ENCODE measurements at places on chromosomes 5 and 9.

- peak; percentile 37 for DNase-seq
Measured at GRCh38 chr5:87899721-87900131, 368.9 kb downstream of the TMEM161B start.

DNA sequence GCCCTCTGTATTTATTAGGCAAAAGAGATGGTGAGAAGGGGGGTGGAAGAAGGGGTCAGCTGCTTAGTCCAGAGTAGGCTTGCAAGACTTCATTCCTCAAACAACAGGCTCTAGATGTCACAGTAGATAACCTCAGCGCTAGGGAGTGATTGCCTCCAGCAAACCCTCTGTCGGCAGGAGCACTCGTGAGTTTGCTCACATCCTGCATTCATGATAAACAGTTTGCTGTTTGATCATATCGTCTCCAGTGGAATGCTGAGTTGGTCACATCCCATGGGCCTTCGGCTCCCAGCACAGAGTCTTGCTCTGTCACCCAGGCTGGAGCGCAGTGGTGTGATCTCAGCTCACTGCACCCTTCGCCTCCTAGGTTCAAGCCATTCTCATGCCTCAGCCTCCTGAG lies 3.6 kb downstream of the TTC23L start:
- DNase-seq, result no peak

DNA sequence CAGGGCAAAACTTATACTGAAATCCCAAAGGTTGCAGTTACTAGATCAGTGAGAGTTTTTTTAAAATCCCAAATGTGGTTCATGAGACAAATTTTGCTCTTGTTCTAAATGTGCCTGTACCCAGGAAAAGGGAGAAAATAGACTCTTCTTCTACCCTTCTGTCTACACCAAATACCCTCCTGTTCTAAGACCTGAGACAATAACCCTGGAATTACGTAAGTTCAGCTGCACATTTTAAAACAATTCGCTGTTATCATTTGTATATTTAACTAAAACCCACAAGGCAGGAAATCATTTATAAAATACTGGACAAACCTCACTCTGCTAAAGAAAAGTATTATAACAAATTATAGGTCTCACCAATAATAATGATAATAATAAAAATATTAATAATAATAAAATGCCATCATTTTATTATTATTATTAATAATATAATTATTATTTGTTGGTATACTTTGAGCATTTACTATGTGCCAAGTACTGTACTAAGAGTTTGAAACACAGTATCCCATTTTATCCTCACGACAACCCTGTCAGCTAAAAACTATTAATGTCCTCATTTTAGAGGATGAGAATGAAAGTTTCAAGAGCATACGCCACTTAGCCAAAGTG lies 49.8 kb upstream of the AFAP1L1 start:
- no peak for DNase-seq

GRCh38 chr5:88746438-88746882 lies 136.5 kb downstream of the MEF2C start:
- no peak for DNase-seq

DNA sequence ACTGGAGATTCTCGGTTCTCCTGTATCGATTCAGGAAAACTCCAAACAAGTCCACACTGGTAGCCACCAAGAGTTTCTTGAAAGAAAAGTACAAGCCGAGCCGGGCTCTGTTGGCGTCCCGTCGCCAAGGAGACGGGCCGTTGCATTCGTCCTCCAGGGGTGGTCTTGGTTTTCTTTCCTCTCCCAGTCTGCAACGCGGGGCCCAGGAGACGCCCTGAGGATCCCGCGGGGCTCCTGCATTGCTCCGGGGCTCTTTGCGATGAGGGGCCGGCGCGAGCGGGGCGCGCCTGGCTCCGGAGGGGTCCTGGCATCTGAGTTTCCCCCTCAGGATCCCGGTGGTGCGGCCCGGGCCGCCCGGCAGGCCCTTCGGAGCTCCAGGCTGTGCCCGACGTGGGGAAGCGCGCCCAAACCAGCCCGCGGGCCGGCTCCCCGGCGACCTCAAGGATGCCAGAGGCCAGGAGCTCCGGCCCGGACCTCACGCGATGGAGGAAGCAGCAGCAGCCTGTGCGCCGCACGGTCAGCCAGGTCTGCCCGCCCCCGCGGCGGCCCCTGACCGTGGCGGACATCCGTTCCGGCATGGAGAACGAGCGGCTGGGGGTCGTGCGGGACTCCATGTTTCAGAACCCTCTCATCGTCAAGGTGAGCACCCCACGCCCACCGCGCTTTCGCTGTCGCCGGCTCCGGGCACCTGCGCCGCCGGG lies at the start of gene CFAP77:
CFAP77 (plus strand) TSS at position 384 of the 701 bp plus-strand sequence; CDS start at position 445, 61 bp downstream.
- DNase-seq, result peak; percentile 82

DNA sequence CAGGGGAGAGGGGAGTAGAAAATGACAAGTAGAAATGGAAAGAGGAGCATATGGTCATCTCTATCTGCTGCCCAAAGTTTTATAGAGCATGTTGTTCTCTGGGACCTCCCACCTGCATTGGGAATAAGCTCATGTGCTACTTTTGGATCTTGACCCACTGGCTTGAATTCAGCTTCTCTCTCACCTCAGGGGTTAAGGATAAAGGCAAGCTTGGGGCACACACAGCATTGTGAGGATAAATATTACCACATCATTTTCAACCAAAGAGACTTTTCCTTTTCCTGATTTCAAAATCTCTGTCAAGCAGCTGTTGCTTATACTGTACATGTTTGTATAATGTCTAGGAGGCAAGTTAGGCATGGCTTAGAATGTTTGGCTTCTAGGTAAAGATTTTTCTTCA lies 16.6 kb downstream of the ATP10B start:
- DNase-seq, result no peak

GRCh38 chr9:101625876-101626275 lies 31.1 kb upstream of the PPP3R2 start:
- no peak for DNase-seq

- peak; percentile 50 for DNase-seq
Measured at GRCh38 chr5:143200781-143201398, 202.6 kb downstream of the NR3C1 start.

GRCh38 chr5:64595031-64595855 lies 89.4 kb downstream of the RGS7BP start:
- peak; percentile 13 for DNase-seq

GRCh38 chr5:93359960-93360305 lies 221.1 kb downstream of the NR2F1-AS1 start:
- DNase-seq, result no peak

DNA sequence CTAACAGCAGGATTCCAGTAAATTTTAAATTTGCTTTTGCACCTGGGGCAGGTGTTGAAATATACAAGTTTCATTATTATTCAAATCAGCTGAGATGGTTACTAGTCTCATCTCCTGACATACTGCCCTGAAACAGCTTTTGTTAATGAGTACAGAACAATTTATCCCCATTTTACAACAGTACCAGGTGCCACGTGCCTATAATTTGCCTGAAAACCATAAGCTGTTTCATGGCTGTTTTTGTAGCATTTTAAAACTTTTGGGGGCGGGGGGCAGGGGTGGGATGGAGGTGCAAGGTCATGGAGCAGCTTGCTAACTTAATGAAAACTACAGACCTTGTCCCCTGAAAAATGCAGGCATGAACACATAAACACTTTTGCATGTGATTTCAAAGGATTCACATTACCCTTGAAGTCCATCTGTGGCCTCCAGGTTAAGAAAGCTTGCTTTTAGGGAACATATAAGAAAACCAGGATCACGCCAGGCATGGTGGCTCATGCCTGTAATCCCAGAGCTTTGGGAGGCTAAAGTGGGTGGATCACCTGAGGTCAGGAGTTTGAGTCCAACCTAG lies 42.1 kb downstream of the TIMD4 start:
- DNase-seq, result no peak

DNA sequence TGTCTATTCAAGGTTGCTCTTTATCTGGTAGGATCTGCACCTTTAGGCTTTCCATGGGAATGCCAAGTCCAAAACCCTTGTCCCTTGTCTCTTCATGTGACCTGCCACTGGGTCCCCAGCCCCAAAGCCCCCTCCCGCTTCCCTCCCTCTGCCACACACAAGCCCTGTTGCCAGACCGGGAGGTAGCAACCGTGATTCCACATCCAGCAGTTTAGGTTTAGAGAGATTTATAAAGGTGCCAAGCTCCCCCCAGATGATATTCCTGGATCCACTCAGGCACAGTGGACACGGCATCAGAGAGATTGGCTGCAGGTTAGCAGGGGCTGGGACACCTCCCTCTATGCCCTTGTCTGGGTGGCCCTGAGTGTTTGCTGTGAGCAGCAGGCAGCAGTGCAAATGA lies 504.7 kb downstream of the CCDC171 start:
- DNase-seq, result no peak

DNA sequence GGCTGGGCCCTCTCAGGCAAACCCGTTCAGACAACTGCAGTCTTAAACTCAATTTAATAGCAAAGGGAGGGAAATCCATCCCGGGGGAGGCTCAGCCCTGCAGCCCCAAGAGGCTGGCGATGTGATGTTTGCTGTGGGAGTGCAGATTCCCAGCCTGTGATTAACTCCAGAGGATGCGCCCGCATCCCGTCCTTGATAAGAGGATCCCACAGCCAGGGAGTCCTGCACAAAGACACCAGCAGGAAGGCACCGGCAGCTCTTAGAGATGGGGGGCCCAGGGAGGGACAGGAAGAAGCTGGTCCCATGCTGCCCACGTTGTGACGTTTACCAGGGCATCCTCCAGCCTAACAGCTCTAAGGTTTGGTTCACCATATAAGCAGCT lies 64.7 kb downstream of the MRPL36 start:
- no peak for DNase-seq

DNA sequence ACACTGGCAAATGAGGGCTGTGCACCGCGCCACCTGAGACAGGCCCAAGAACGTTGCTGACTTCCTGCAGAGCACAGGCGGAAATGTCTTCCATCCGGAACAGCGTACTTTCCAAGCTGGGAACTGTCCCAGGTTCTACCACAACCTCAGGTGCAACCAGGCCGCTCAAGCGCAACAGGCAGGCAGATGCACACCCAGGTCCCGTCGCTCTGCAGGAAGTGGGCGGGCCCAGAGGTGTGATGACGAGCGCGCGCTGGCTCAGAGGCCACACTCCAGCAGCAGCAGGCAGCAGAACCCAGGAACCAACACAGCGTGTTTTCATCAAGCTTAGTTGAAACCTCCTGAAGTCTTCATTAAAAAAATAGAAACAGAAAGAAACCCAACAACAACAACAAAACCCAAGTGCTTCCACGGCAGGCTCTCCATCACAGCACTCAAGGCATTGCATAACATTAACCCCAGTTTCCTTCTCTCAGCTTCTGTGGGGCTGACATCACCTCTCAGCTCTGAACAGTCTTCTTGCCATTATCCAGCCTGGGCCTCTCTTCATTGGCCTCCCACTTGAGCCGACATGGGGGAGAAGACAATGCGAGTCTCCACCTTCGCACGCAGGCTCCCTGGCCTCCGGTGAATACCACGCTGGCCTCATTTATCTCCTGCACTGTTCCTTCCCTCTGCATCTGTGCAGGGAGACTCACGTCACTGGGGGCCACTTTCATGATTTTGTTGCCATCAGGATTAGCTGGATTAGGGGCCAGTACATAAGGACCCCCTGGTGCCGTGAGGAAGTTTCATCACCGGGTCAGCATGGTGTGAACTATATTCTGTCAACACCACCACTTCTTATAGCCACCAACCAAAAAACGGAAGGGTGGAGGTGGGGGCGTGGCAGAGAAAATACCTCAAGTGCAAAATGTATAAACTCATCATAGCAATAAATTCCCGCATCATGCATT lies 22.1 kb downstream of the PTCH1 start:
- DNase-seq, result peak; percentile 52

- DNase-seq, result no peak
Measured at GRCh38 chr5:138110266-138110963, 26.6 kb downstream of the WNT8A start.

DNA sequence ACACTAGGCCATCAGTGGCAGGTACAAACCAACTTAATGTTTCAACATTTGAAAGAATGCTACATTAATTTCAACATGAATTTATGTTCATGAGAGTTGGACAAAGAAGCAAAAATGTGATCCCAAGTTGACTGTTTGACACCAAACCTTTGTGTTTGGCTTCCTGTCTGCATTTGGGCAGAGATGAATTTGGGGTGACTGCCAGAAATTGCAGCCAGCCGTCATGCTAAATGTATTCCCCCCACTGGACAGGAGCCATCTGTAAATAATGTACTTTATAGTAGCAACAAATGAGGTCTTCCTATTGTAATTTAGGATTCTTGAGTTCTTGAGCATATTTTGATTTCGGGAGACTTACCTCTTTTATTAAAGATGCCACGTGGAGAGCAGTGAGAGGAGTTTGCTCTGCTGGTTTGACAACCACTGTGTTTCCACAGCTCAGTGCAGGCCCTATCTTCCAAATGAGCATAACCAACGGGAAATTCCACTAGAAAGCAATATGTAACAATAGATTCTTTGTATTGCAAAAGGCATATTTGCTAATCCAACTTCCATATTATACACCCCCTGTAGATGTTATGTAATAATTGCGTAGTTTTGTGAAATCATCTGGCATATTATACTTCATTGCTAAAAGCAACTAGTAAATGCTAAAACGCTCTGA lies 27.6 kb downstream of the ALDH1A1 start:
- DNase-seq, result no peak

GRCh38 chr9:70954126-70954525 lies 167.3 kb downstream of the TRPM3 start:
- DNase-seq, result no peak

DNA sequence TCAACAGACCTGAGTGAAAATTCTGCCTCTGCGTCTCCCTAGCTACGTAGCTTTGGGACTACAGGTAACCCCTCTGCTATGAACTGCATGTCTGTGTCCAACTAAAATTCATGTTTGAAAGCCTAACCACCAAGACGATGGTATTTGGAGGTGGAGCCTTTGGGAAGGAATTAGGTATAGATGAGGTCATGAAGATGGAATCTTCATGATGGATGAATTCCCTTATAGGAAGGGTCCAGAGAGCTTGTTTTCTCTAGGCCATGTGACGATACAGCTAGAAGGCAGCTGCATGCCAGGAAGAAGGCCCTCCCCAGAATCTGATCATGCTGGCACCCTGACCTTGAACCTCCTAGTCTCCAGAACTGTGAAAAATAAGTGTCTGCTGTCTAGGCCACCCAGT lies 296.4 kb downstream of the SLIT3 start:
- no peak for DNase-seq

DNA sequence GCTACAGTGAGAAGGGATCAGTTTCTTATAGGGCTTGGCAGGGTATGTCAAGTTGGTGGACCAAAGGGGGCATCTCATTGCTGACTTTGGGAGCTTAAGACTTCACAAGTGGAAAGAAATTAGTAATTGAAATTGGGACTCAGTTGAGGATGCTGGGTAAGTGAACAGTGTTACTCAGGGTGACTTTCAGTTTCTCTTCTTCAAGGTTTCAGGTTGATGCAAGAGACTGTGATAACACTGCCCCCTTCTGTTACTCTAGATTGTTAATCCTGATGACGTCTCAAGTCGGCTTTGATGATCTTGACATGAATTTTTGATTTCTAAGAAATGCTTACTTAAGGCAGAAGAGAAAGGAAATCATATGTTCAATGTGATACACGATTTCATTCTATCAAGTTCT lies 21.3 kb downstream of the KCTD16 start:
- no peak for DNase-seq

- no peak for DNase-seq
Measured at GRCh38 chr5:135053278-135053677, 19.2 kb upstream of the PITX1 start.

DNA sequence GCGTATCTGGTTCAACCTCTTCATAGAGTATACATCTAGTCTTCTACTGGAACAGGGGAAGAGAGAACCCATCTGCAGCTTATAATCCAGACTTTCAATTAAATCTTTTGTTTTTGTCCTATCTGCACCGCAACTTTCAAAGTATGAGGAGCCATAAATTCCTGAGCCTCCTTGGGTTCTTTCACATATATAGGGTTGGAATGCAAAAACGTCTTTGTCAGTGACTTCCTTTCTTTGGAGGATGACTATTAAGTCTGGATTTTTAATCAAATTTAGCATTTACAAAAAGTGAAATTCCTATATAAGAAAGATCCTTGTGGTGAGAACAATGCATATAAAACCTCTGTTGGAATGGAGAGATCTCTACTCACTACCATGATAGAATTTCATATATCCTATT lies 370.8 kb downstream of the TMEM38B start:
- no peak for DNase-seq
